Adipocyte (in vitro differentiated cells): ENCODE measurements at places on chromosomes 1 and 21.

DNA sequence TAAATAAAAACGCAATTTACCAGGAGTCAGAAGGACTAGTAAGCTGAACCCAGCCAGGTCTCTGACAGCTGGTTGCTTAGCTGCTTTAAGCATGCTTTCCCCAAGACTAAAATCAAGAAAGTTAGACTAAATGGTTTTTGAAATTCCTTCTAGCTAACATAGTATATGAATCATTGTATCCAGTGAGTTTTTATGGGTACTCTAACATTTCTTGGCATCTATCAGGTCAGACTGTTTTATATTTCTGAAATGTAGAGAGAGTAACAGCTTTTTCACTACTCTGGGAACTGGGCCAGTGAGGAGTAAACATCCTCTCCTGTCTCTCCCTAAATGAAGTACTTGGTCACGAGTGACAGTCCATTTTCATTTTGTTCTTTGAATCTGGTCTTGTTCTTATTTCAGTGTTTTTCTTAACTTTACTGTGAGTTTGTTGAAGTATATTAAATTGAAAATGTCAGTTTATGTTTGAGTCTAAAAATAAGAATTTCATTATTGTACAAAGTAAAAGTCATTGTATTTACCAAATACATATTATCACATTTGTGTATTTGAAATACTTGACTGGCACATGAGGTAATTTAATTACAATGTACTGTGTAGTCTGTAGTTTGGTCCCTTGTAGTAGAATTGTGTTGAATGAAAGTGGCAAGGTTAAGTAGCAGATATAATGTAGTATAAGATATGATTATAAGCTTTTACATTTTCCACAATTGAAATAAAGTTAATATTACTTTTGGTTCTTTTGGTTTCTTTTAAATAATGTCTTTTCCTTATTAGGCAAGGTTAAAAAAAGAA, 47.6 kb downstream of the PKN2 start:
- peak; percentile 91 for DNase-seq

- DNase-seq: no peak
These were observed 5.6 kb downstream of the EVA1C start for GRCh38 chr21:32418146-32418545.

DNA sequence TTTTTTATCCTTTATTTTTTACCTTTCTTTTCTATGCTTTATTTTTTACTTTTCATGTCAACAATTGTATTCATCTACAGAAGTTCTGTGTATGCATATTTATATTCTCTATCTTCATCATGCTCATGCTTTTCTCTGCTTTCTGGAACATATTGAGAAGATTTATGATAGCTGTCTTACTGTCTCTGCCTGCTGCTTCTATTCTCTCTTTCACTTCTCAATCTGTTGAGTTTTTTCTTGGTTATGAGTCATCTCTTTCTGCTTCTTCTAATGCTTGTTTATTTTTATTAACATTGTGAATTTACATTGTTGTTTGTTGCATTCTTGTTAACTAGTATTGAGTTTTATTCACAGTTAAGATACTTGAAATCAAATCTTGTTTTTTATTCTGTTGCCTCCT, 22.6 kb downstream of the F5 start:
- no peak for DNase-seq

GRCh38 chr21:38151021-38151645, 105.7 kb upstream of the KCNJ15 start:
- no peak for DNase-seq

- DNase-seq: no peak
These were observed 27.4 kb downstream of the IL23R start for GRCh38 chr1:67193704-67194103.
